ENCODE measurements at places on chromosomes 6 and 20.
A peak's percentile ranks its signal among the peaks of the same experiment; 100 is the strongest.

- H3K36me3 ChIP-seq = no peaks in the 10 kb centered on the region
- H3K27me3 ChIP-seq = no peaks in the 10 kb centered on the region
- H3K4me1 ChIP-seq = no peaks in the 10 kb centered on the region
Observed at GRCh38 chr6:165186441-165187205, 122.8 kb downstream of the C6orf118 start.

GRCh38 chr6:44016131-44016870 is 111.0 kb downstream of the MRPL14 start:
- no peaks in the 10 kb centered on the region for H3K36me3 ChIP-seq
- no peak overlapping the region for H3K4me3 ChIP-seq
- H3K4me1 ChIP-seq = peaks cover 6% of the 10 kb centered on the region
- H3K27me3 ChIP-seq = peaks cover 39% of the 10 kb centered on the region

DNA sequence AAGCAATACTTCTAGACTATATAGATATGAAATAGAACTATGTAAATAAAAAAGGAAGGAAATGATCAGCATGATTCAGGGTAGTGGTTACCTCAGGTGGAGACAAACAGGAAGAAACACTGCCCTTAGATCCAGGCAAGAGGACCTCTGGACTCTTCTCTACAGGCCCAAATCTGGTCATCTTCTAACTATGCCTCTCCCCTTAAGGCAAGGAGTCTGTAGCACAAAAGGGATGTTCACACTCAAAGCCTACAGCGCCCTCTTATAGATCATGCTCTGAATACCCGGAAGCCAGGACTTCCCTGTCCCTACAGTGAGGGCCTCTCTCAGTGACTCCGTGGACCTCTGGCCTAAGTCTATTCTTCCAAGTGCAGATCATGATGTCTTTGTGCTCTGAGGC is 30.4 kb upstream of the HIVEP2 start:
- peaks cover 4% of the 10 kb centered on the region for H3K36me3 ChIP-seq
- no peaks in the 10 kb centered on the region for H3K27me3 ChIP-seq
- no peak for DNase-seq
- no peak overlapping the region for H3K4me3 ChIP-seq
- H3K4me1 ChIP-seq = peaks cover 10% of the 10 kb centered on the region

GRCh38 chr20:32845786-32846185 is 12.9 kb upstream of the EFCAB8 start:
- H3K27me3 ChIP-seq = no peaks in the 10 kb centered on the region
- no peak for DNase-seq
- no peak overlapping the region for H3K27ac ChIP-seq
- peaks cover 20% of the 10 kb centered on the region for H3K4me1 ChIP-seq
- peaks cover 43% of the 10 kb centered on the region for H3K36me3 ChIP-seq

GRCh38 chr20:64136004-64136710 is 28.1 kb upstream of the MYT1 start:
- no peak overlapping the region for H3K4me3 ChIP-seq
- no peaks in the 10 kb centered on the region for H3K4me1 ChIP-seq
- H3K36me3 ChIP-seq = no peaks in the 10 kb centered on the region
- H3K27ac ChIP-seq = no peak overlapping the region
- H3K27me3 ChIP-seq = no peaks in the 10 kb centered on the region

DNA sequence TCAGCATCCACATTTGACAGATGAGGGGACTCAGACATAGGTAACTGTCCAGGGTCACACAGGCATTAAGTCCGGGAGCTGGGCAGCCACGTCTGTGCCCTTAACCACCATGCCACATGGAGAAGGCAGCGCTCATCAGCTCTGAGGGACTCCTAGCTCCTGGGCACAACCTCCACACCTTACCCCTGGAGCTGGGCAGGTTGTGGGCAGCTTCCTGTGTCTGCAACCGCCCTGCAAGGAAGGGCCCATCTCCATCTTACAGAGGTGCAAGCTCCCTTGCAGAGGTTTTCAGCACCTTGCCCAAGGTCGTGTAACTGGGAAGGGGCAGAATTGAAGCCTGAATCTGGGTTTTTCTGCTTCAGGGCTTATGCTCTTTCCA is 7.9 kb downstream of the CCDC167 start:
- no peak overlapping the region for H3K4me3 ChIP-seq
- peaks cover 28% of the 10 kb centered on the region for H3K4me1 ChIP-seq
- DNase-seq = no peak
- H3K36me3 ChIP-seq = peaks cover 5% of the 10 kb centered on the region

DNA sequence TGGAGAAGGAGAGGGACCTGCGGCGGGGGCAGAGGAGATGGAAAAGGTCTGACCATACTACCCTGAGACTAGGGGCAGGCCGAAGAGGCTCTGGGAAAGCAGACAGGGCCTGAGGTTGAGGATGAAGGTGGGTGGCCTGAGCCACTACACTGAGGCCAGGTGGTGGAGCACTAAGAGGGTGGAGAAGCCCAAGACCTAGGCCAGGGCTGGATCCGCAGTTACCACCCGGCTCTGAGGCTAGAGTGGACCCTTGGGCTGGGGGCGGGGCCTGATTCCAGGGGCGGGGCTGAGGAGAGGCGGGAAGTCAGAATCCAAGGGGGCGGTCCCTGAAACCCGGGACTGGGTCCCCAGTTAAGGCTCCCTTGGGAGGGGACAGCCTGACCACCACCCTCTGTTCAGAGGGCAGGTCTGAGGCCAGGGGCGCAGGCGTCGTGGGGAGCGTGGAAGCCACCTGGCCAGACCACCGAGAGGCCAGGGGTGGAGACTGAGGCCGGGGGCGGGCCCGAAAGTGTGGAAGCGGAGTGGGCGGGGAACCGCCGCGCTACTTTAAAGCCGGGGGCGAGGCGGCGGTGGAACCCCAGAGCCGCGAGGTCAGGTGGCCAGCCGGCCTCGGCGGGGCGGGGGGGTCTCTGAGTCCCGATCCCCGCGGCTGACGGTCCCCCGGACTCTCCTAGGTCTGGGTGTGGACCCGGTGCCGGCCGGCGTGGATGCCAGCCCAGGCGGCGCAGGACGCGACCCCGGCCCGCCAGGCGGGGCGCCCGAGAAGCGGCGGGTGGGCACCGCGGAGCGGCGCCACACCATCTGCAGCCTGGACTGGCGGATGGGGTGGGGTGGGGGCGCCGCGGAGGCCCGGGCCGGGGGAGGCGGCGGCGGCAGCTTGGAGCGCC is 8.3 kb downstream of the CCM2L start:
- peaks cover 3% of the 10 kb centered on the region for H3K36me3 ChIP-seq
- H3K27me3 ChIP-seq = peaks cover 76% of the 10 kb centered on the region
- H3K4me3 ChIP-seq = peak overlapping the region; percentile 81
- DNase-seq = peak; percentile 63
- no peak overlapping the region for H3K27ac ChIP-seq

DNA sequence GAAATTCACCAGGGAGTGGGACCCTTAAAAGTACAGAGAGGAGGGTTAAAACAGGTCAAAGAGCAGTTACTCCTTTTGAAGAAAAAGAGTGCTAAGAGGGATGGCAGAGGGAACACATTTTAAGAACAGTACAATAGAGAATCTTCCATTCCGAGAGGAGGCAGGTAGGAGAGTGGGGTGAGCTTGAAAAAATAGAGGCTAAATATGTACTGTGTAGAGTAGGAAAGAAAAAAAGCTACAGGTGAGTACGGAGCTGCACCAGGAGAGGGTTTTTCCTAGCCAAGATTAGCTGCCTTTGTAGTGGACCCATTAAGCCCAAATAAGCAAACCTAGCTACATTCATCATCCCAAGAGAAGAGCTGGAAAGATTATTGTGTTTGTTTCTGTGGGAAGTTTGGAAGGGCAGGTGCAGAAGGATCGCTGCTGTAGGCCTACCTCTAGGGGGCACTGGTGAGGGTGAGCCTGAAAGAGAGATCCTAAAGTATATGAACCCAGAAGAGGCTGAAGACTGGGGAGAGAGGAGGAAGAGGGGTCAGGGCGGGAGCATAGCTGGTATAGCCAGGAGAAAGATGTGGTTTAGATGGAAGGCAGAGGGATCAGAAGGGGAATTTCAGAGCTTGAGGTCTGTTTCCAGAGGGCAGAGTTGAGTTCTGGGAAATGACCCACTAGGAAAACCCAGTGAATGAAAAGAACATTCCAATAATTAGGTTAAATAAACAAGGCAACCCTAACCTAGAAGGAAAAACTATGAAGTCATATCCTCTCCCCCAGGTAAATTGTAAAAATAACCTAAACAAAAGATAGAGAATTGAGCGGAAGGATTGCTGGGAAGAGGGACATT is 50.2 kb upstream of the HINT3 start:
- peaks cover 17% of the 10 kb centered on the region for H3K36me3 ChIP-seq
- no peak overlapping the region for H3K4me3 ChIP-seq
- H3K27ac ChIP-seq = no peak overlapping the region
- DNase-seq = no peak
- peaks cover 35% of the 10 kb centered on the region for H3K4me1 ChIP-seq
- no peaks in the 10 kb centered on the region for H3K27me3 ChIP-seq

DNA sequence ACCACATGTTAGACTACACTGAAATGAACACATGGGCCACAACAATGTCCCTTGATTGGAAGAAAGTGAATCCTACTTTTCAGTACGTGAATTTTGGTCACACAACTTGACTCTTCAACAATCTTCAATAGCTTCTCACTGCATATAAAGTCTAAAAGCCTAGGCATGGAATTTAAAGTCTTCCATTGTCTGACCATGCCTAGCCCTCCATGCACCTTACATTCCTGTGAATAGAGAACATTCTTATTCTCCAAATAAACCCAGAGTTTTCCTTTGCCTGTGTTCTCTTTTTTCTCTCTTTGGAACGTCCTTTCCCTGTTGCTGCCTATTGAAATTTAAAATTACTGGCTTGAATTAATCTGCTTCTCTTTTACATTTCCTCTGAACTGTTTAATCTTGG is 207.5 kb downstream of the ASCC3 start:
- no peak overlapping the region for H3K27ac ChIP-seq
- peaks cover 7% of the 10 kb centered on the region for H3K36me3 ChIP-seq
- no peaks in the 10 kb centered on the region for H3K27me3 ChIP-seq
- H3K4me1 ChIP-seq = peaks cover 1% of the 10 kb centered on the region

GRCh38 chr6:150203871-150204545 is 61.2 kb downstream of the PPP1R14C start:
- DNase-seq = no peak
- no peak overlapping the region for H3K4me3 ChIP-seq
- peaks cover 3% of the 10 kb centered on the region for H3K4me1 ChIP-seq
- no peak overlapping the region for H3K27ac ChIP-seq
- peaks cover 2% of the 10 kb centered on the region for H3K27me3 ChIP-seq
- H3K36me3 ChIP-seq = no peaks in the 10 kb centered on the region

DNA sequence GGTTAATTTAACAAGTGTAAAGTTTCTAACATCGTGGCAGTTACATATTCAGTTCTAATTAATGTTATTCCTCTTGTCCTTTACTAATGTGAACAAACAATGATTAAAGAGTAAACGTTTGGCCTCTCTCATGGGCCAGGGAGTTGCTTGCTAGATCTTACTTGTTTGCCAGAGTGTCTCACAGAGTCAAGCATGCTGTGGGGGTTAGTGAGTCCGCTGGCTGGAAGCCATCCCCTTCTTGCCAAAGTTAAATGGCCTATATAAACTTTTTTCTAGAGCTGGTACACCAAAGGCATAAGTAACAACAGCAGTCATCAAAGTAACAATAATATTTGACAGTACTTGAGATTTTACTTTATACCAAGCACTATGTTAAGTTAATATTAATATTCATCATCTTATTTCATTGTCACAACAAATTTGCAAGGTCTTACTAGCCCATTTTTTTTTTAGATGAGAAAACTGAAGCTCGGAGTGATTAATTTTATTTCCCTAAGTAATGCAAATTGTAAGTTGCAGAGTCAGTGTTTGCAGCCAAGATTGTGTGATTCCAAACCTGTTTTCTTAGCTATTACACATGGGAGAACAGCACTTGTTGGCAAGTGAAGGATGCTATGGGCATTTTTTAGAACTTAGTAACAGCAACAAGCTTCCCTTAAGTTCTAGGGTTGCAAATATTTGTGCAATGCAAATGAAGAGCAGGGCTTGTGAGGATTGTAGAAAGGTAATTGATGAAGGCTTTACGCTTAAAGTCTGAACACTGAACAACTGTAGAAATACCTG is 224.5 kb downstream of the RFPL4B start:
- no peak for DNase-seq
- no peak overlapping the region for H3K27ac ChIP-seq
- H3K4me1 ChIP-seq = no peaks in the 10 kb centered on the region
- no peaks in the 10 kb centered on the region for H3K36me3 ChIP-seq
- no peak overlapping the region for H3K4me3 ChIP-seq
- H3K27me3 ChIP-seq = no peaks in the 10 kb centered on the region

DNA sequence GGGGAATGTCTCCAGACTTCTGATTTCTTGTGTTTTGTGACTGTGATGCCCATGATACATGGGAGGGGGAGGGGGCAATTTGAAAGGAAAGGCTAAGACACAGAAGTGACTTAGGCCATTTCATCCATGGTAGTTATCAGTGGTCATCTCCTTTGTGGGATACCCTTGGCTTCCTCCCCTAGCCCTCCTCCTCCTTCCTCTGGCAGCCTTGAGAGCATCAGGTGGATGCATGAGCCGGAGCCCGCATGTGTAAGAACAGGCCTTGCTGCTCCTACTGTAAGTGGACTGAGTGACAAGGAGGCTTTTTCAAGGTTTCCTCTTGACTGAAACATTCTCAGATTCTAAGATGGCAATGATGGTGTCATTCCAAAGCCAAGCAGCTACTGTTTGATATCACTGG is 874 bp downstream of the CD83 start:
- peaks cover 32% of the 10 kb centered on the region for H3K4me1 ChIP-seq
- H3K27ac ChIP-seq = peak overlapping the region; percentile 98
- DNase-seq = no peak
- H3K27me3 ChIP-seq = peaks cover 2% of the 10 kb centered on the region
- peaks cover 29% of the 10 kb centered on the region for H3K36me3 ChIP-seq
- H3K4me3 ChIP-seq = peak overlapping the region; percentile 98

- peak overlapping the region; percentile 66 for H3K27ac ChIP-seq
- peaks cover 57% of the 10 kb centered on the region for H3K4me1 ChIP-seq
- no peaks in the 10 kb centered on the region for H3K27me3 ChIP-seq
- H3K4me3 ChIP-seq = peak overlapping the region; percentile 58
- peaks cover 30% of the 10 kb centered on the region for H3K36me3 ChIP-seq
Observed at GRCh38 chr20:1121429-1121828, 3.0 kb downstream of the PSMF1 start.

DNA sequence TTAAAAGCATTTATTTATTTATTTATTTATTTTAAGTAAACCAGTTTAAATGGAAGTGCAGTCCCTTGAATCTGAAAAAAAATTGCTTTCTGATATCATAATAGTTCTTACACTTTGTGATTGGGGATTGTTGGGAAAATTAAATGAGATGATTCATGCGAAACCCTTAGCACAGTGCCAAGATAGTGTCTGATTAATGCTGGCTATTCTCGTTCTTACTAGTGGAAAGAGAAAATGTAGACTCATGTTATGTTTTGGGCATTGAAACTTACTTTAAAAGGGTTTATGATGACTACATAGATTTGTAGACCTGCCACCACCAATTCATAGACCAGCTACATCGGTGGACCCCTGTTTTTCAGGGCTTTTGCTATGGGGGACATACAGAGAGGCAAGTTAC is 229.2 kb upstream of the ZFP64 start:
- no peak for DNase-seq
- no peaks in the 10 kb centered on the region for H3K4me1 ChIP-seq
- H3K27me3 ChIP-seq = no peaks in the 10 kb centered on the region
